ENCODE measurements at places on chromosomes 7 and 10.

GRCh38 chr10:5187867-5188266 lies 2.9 kb upstream of the AKR1C8 start:
- DNase-seq: no peak

DNA sequence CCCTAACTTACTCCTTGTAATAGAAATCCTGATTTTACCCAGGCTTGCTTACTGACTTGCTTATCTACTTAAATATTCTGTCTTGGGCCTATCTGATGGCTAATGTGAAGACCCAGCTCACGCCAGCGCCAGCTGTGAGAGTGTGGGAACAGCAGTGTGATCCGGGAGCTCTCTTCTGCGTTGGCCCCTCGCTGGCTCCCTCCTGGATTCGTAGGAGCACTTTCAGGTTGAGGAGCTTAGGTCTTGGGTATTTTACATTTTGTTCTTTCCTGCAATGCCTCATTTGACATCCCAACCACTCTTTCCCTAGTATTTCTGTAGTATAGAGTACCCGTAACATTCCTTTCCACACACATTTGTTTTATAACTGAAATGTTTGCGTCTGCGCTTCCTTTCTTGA lies 51.7 kb downstream of the CREM start:
- no peak for DNase-seq

- DNase-seq: no peak
These were observed 98.0 kb downstream of the KAT6B start for GRCh38 chr10:74924251-74924963.

DNA sequence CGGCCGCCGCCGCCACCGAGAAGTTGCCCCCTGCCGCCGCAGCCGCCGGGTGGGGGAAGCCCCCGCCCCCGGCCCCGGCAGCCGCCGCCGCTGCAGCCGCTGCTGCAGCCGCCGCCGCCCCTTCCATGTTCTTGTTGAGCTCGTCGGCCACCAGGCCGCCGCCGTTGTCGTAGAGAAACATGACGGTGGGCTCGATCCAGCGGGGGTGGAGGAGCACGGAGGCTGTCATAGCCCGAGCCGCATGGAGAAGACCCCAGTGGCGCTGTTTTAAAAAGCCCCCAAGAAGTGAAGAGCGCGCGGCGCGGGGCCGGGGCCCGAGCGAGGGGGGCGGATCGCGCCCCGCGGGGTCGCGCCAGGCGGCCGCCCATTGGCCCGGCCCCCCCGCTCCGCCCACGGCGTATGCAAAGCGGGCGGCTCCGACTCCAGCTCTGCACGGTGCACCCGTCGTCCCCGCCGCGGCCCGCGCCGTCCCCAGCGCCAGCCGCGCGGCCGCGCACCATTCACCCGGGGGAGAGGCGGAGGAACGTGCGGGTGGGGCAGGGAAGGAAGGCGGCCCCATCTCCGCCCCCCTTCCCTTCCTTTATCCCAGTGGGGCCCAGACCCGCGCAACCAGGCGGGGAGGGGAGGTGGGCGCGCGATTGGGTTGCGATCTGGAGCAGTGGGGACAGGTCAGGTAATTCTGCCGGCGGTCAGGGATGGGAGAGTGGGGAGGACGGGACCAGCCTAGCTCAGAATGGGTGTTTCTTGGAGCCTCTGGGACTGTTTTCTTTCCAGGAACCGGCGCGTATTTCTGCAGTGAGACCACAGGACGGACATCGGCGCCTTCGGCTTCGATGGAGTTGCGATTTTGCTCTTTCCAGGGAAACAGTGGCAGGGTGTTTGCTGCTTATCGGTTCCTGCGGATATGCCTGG lies at the start of gene HOXA13:
TSS of gene HOXA13 (minus strand) at position 243 of the 912 bp plus-strand sequence. CDS start at position 229, 14 bp downstream.
- DNase-seq: no peak

- DNase-seq: no peak
These were observed 18.6 kb downstream of the AGMO start for GRCh38 chr7:15543256-15543655.

DNA sequence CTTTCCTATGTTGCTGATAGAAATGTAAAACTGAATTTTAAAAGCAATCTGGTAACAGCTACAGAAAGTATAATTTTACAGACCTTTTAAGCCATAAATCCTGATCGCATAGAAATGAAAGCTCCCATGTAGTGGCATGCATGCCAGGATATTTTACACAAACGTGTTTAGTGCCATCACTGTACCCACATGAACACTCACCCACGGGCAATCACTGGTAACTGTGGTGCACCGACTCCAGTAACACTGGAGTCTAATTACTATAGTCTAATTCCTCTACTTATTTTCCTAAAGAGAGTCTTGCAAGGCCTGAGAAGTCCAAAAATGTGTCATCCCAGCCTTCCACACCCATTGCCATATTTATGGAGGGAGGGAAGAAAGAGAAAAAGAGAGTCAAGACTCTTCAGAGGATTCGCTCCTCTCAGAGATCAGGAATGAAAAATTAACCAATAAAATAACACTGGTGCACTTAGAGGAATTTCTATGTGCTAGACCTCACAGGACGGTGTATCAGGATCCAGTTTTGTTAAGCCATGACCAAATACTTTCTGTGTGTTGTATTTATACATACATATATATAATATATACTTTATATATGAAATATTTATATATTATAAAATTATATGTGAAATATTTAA lies 48.9 kb upstream of the AKR1C1 start:
- no peak for DNase-seq

DNA sequence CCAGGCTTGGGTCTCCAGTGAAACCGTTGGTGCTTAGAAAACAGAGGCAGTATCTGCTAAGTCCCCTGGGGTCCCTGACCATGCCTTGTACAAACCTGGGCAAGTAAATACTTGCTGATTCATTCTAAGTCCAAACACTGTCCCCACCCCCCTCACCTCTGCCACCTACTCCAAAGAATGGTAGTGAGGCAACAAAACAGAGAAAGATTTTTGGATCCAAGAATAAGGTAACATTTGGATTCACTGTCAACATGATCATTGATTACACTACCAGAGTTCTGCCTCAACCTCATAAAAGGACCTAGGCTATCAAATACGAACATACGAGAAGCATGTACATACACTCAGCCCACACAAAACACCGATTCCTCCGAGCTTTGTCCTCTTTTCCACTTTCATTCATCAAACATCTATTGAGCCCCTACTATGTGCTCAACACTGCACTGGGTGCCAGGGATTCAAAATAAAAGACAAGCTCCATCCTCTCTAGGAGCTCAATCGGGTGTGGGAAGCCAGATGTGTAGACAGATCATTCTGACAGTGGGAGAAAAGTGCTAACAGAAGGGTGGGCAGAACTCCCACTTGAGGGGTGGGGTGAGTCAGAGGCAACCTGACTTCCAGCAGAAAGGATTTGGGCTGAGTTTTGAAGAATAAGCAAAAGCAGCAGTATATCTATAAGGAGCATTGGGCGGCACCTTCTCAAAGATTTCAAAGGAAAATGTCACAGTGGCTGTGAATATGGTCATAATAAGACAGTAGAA lies 71.2 kb downstream of the GFRA1 start:
- no peak for DNase-seq

- DNase-seq: no peak
These were observed 54.9 kb upstream of the IGFBP3 start for GRCh38 chr7:45975847-45976484.

- DNase-seq: no peak
These were observed 274.9 kb upstream of the ADARB2 start for GRCh38 chr10:2012209-2012608.

GRCh38 chr7:28708033-28708951 lies 249.8 kb downstream of the TRIL start:
- DNase-seq: no peak
